ENCODE measurements at places on chromosomes 2 and 18. TPM values are rescaled to one million over a fixed set of nuclear protein-coding genes. Genes with fewer than 3 reads are reported as not detected.

DNA sequence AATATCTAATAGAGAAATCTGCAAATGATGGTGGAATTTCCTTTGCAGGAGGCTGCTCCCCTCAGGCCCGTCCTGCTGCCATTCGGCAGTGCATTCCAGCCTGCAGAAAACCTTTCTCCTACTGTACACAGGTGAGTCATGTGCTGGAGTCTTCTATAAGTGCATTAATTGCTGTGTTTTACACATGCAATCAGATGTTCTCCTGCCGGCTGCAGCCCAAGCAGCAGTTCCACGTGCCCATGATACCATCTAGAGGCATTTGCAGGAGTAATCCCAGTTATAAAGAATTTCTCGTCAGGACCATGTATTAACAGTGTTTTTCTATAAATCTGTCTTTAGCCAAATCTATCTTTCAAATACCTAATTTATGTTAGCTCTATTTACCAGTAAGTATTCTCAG is 304.7 kb upstream of the HNMT start:
- DNase-seq = no peak

DNA sequence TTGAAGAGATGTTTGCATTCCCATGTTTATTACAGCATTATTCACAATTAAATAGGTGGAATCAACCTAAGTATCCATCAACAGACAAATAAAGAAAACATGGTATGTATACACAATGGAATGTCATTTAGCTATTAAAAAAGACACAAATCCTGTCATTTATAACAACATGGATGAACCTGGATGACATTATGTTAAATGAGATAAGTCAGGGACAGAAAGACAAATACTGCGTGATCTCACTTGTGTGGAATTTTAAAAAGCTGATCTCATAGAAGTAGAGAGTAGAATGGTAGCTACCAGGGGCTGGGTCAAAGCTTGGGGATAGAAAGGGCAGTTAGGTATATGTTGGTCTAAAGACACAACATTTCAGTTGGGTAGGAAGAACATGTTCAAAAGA is 376.3 kb downstream of the EPHA4 start:
- no peak for DNase-seq

GRCh38 chr2:60532421-60532820 is 21.0 kb downstream of the BCL11A start:
- no peak for DNase-seq

GRCh38 chr18:965921-966758 is 61.5 kb downstream of the ADCYAP1 start:
- no peak for DNase-seq

Gene CLEC4F
- total RNA-seq = not detected

Gene RNASEH1
- 40.8 TPM for total RNA-seq

DNA sequence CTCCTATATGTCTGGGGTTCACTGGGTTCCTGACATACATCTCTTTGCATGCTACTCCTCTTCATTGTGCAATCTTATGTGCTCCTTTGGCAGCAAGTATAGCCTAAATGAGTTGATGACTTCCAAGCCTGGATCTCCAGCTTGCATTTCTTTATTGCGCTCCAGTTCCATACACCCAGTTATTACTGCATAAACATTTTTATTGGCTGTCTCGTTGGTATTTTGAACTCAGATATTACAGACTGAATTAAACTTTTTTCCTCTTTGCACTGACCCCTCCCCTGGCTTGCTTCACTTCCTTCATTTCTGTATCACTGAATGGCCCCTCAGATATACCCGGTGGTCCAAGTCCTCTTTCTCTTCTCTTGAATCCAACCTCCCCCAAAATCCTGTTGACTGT is 219.2 kb downstream of the MC4R start:
- DNase-seq = no peak

Gene RPRD1A
- 102 TPM for total RNA-seq

DNA sequence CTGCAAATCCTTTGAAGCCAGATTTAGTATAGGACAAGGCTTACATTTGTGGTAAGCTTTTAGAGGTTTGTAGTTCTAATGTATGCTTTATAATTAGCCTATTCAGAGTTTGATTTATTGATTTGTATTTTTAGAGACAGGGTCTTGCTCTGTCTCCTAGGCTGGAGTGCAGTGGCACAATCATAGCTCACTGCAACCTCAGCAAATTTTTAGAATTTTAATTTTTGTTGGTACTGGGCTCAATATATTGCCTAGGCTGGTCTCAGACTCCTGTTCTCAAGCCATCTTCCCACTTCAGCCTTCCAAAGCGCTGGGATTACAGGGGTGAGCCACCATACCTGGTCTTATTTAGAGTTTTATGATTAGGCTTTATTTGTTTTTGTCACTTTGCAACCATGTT is 4.5 kb downstream of the KCNJ13 start:
- DNase-seq = no peak

- DNase-seq = no peak
These were observed 3.0 kb upstream of the ASPRV1 start for GRCh38 chr2:69964353-69964841.

DNA sequence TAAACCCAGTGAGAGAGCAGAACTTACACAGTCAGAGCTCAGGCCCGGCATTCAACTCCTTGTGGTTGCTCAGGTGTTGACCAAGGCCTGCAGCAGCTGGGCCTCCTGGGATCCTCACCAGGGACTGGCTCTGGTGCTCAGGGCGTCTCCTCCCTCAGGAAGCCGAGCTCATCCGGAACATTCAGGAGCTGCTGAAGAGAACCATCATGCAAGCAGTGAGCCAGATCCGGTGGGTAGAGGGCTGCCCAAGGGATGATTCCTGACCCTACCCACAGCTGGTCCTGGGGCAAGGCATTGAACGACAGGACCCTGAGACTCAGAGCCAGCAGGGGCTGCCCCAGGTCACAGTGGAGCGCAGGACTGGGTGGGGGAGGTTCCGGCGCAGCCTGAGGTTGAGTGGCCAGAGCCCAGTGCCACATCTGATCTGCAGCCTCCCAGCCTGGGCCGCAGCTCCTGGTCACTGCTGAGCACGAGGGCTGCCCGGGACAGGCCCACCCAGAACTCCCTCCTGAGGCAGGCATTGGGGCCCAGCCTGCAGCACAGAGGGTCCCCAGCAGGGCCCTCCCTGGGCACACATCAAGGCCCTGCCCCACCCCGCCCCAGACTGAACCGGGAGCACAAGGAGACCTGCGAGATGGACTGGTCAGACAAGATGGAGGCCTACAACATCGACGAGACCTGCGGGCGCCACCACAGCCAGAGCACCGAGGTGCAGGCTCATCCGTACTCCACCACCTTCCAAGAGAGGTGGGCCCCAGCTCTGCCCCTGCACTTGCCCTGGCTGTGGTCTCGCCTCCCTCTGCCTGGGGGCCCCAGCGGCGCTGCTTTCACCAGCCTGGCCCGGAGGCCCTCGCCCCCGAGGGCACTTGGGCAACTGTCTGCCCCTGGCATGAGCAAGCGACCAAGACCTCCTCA is 2.4 kb downstream of the TEKT4 start:
- no peak for DNase-seq

DNA sequence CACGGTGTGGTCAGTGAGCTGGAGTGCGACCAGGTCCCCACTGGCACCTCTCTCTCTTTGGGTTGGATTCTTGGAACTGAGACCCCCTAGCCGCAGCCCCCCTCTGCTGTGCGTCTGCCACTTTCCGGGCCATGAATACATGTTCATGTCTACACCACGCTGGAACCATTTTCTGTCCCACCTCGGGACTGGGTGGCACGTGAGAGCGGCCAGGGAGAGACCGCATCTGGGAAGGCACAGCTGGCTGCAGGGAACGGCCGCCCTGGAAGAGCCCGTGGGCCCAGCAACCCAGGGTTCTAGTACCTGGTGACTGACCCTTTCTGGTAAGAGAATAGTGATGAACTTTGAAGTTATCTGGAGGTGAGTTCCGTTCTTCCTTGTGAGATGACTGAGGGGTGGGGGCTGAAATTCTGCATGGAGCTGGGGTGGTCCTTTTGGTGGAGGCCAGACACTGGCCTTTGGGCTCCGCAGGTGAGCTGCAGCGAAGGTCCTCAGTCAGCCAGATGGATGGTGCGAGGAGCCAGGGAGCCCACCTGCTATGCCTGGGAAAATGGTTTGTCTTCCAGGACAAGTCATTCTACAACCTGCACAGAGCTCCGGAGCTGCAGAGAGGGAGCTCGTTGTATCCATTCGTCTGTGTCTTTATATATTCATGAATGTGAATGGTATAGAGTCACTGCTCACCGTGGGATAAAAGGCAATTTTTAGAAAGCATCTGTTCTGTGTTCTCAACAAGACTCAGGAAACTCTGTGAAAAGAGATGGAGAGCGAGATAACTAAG is 223.5 kb downstream of the NDUFA10 start:
- DNase-seq = no peak

GRCh38 chr2:66013456-66013855 is 421.5 kb upstream of the MEIS1 start:
- DNase-seq = no peak

Gene RUFY4
- not detected for total RNA-seq

Gene TFCP2L1
- total RNA-seq = 3.2 TPM

GRCh38 chr2:98793897-98794830 is 63.2 kb upstream of the MGAT4A start:
- DNase-seq = no peak

DNA sequence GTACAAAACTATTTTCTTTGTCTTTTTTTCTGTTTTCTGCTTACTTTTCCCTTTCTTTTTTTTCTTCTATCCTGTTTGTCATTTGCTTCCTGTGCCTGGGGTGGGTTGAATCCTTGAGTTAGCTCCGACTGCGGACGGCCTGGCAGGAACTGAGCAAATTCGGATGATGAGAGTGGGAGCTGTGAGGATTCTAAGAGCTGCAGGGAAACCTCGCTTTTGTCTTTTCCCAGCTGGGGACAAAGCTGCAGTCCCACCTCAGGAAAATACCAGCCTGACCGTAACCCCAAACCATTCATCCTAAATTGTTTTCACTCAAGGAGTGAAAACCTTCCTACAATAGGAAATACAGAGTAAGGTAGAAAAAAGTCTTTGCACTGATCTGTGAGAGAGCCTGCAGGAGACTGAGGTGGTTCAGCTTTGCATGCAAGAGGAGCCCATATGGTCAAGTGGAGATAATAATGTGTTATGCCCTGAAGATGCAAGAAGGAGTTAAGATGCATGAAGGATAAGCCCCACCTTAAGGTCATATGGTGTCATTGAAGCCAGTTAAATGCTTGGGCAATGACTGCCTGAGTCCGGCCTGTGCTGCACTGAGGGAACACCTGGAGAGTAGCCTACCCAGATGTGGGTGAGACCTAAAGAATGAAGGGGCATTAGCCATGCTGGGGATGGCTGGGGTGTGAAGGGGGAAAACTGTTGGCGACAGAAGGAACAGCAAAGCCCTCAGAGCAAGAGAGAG is 31.7 kb upstream of the ARL4C start:
- no peak for DNase-seq

GRCh38 chr2:28654663-28655320 is 96.8 kb upstream of the PPP1CB start:
- DNase-seq = no peak

Gene SLC8A1
- 3.2 TPM for total RNA-seq

DNA sequence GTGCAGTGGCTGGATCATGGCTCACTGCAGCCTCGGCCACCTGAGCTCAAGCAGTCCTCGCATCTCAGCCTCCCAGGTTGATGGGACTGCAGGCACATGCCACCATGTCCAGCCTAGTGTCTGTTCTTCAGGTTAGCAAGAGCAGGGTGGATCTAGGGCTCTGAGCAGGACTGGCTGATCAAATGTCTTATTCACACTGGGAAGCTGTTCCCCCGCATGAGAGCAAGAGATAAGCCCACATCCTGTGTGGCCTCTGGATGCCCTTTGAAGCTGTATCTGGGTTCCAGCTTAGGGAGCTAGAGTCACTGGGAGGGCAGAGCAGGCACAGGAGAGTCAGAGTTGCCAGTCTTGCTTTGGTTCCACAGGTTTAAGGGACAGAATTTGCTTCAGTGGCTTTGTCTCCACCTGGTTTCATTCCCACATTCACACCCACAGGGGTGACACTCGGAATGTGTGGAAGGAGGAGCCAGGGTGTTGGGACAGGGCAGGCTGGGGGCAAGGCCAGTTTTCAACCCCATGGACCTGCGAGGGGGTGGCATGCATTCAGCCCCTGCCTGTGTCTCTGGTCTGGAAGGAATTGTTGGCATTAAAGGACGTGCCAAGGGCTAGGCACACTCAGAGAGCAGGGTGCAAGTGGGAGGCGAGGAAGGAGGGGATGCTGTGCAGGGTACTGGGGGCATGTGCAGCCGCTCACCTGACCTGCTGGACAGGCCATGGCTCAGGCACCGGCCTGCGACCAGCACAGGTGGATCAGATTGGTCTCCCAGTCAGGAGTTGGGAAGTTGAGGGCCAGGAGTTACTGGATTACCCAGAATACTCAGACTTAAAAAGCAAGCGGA is 24.5 kb downstream of the PTPN18 start:
- DNase-seq = no peak

Gene FEV
- total RNA-seq = not detected

- no peak for DNase-seq
These were observed 7.0 kb upstream of the TMX3 start for GRCh38 chr18:68721681-68722583.

DNA sequence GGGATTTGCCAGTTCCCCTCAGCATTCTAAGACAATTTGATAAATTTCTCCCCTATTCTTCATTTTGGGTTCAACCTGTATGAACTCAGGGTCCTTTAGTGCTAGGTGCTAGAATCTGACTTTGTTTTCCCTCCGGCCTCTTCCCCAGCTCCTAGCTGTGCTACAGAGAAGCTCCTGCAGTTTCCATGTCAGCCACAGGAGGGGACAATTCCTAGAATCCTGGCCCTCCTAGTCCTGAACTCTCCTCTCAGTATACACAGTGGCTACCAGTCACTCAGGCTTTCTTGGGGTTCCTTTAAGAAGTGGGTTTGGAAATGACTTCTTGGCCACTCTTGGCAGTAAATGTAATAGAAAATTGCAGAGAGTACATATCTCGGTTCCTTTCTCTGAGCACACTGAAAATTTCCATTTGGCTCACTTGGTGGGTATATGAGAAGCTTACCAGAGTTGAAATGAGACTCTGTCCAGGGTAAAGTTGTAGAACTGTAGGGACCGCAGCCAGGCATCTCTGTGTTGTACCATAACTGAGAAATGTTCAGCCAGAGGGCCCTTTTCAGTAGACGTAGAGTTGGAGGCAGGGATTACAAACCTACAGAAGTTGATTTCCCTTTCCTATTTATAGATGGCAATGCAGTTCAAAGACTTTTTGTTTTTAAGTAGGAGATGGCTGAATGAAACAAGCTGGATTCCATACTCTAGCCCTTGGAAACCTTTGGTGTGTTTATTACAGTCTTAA is 5.0 kb upstream of the CHST10 start:
- no peak for DNase-seq

DNA sequence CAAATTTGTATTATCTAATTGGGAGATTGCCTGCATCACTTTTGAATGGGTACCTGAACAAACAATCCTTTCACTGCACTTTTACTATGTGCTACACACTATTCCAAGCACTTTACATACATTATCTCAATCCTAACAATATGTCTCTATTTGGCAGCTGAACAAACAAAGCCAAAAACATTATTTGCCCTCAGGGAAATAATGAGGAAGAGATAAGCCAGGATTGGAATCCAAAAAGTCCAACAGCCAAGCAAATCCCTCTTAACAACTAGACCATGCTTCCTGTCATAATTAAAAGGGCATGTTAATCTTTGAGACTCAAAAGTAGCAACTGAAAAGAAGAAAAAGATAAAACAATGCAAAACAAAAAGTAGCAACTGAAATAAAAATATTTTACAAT is 32.1 kb downstream of the RPRD1A start:
- DNase-seq = no peak

GRCh38 chr18:75846321-75846720 is 418.8 kb upstream of the SMIM21 start:
- DNase-seq = no peak

Gene G6PC2
- not detected for total RNA-seq

Gene VIL1
- 7.0 TPM for total RNA-seq

GRCh38 chr2:235421618-235422017 is 72.2 kb upstream of the AGAP1 start:
- DNase-seq = no peak

Gene IL1R1
- 0.46 TPM for total RNA-seq

Gene TEX44
- total RNA-seq = not detected

GRCh38 chr2:47088371-47089082 is 66.6 kb downstream of the STPG4 start:
- no peak for DNase-seq
